ENCODE measurements at places on chromosomes 2 and 18.

- peak; percentile 37 for DNase-seq
These were observed 26.1 kb downstream of the CDC42EP3 start for GRCh38 chr2:37645362-37645761.

DNA sequence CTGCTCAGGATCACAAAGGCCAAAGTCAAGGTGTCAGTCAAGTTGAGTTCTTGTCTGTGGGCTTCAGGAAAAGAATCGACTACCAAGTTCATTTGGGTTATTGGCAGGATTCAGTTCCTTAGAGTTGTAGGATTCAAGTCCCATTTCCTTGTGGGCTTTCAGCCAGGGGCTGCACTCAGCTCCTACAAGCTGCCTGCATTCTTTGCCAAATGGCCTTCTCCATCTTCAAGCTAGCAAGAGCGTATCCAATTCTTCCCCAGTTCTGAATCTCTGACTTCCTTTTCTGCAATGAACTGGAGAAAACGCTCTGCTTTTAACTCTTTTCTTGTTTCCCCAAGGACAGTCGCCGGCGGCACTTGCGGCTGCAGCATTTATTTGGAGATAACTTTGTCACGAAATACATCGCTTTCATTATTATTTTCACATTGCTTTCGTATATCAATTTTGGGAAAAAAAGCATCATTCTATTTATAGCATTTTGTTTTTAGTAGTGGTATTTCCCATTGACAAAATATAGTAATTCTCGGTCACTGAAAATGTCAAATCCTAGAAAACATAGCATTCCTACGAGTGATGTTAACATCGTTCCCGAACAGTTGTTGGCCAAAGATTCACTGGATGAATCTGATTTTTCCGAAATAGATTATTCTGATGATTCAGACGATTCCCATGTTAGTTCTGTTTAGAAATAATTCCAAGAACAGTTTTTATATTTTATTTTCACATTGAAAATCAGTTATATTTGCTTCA is 59.6 kb upstream of the SERPINE2 start:
- DNase-seq: no peak

DNA sequence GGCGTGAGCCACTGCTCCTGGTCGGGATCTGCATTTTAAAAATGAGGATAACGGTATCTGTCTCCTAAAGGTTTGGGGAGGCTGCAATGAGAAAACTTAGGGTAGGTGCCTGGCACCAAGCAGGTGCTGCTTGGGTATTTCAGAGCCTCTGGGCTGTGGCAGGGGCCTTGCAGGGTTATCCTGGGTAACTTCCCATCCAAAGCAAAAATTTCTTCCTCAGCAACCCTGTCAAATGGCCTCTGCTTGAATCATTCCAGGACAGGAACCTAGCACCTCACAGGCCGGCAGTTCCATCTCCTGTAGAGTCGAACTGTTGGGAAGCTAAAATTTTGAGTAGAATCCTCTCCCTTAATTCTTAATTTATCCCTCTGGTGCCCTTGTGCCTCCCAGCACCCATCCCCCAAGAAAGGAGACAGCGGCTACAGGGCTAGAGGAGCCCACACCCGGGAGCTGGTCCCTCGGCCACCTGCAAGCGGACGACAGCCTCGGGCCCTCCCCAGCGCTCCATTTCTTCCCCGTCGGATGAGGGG is 868 bp downstream of the CGREF1 start:
- DNase-seq: no peak

GRCh38 chr18:3380384-3380961 is 69.5 kb upstream of the TGIF1 start:
- DNase-seq: peak; percentile 24

DNA sequence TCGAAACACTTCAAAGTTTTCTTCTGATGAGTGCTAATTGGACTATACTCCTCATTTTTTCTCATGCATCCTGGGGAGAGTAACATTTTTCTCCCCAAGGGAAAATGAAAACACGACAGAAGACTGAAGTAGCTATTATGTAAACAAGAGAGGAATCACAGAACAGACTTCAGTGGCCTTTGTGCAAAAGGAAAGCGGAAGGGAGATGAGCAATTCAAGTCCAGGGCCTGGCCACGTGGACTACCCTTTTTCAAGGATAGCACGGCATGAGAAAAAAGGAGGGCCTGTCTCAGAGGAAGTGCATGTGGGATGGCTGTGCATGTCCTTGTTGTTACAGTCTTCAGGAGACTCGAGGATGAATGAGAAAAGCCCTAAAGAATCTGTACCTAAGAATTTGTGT is 43.8 kb upstream of the KCNE4 start:
- DNase-seq: no peak

GRCh38 chr2:9777081-9777480 is 66.2 kb upstream of the TAF1B start:
- no peak for DNase-seq

GRCh38 chr2:27734305-27734704 is 37.2 kb upstream of the MRPL33 start:
- no peak for DNase-seq

DNA sequence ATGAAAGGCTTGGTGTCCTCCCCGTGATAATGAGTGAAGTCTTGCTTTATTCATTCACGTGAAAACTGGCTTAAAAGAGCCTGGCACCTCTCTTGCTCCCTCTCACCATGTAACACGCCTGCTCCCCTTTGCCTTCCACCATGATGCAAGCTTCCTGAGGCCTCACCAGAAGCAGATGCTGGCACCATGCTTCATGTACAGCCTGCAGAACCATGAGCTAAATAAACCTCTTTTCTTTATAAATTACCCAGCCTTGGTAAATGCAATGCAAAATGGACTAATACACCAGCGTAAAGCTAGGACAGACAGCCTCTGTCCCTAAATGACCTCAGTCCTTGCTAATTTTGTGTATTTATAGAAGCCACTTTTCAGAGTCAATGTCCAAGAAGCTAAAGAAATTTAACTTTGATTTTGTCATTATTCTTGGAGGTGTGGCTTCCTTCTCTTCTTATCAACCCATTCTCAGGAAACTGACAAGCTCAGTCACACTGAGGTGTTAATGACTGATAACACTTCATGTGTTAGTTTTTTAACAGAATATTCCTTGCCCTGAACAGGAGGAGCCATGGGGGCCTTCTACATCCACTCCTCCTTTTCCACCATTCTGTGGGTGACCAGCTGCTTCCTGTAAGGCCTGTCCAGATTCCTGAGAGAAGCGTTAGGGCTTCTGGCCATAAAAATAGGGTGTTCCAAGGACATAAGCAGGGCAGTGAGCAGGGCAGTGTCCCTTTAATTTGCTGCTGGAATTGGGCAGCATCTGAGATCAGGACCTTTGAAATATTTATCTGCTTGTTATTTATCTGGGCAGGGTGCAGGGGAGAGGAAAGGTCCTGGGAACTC is 38.0 kb upstream of the EPAS1 start:
- no peak for DNase-seq

- no peak for DNase-seq
These were observed 40.2 kb downstream of the SLC35F5 start for GRCh38 chr2:113716291-113716690.

GRCh38 chr2:145919477-145919876 is 1399.6 kb upstream of the ZEB2 start:
- no peak for DNase-seq

- no peak for DNase-seq
These were observed 147.3 kb downstream of the GREB1L start for GRCh38 chr18:21389283-21389682.

DNA sequence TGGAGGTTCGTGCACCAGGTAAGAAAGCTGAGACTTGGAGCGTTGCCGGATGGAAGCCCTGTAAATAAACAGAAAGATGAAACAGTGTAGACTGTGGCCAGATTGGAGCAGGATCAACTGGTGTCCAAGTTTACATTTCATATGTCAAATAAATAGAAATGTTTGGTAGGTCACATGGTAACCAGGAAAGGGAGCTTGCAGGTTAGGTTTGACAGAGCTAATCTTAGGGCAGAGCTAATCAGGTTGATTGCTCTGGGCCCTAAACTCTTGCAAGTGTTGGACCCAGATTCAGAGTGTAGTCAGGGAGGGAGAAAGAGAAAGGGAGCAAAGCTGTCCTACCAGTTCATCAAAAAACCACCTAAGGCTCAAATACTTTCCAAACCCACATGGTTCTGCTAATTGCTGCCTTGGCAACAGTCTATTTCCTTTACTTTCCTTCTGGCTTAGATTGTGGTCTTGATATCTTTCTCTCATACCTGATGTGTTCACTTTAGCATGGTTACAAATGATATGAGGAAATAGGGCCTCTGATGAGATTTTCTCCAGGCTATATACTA is 63.2 kb downstream of the G6PC2 start:
- peak; percentile 38 for DNase-seq

GRCh38 chr18:78596794-78597345 is 382.7 kb upstream of the SALL3 start:
- no peak for DNase-seq

DNA sequence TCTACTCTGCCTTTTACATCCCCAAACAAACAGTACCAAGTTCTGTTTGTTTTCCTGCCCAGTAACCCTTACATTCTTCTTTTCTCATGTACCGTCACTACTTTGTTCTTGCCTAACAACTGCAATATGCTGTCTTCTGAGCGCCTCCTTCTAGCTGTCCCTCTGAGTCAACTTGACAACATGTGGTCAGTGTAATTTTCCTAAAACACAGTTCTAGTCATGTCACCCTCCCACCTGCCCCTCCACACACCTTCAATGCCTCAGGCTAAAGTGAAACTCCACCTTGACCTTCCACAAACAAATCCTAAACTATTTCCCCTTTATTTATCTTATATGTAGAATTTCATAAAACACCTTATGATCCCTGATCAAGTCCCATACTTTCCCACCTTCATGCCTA is 124.6 kb upstream of the CD302 start:
- no peak for DNase-seq

DNA sequence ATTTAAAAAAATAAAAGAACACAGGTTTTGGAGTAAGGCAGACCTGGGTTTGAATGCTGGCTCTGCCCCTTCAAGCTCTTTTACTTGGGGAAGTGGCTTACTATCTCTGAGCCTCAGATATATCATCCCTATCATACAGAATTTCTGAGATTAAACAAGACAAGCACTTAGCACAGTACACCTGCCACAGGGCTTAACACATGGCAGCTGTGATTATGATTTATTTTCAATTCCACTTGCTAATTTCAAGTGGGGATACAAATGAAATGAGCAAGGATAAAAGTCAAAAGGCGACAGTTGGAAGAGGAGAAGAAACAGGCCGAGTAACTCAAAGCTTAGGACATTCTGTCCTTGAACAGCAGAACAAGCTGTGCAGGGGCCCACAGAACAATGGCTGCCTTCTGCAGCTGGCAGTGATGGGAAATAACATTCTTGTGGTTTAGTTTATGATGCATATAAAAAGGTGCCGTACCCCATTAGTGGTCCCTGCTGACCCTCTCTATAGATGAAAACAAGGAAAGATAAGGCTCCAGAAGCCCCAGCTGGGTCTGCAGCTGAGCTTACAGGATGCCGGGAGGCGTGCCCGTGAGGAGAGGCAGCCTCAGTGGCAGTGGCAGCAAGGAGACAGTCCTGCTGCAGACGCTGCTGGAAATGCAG is 45.3 kb downstream of the KIF3C start:
- no peak for DNase-seq
